Spleen (tissue), 13 donors: ENCODE measurements at places on chromosomes 12 and 14. TPM values are rescaled to one million over a fixed set of nuclear protein-coding genes. Genes with fewer than 3 reads are reported as not detected.

The DDX23 gene
- 33.1 TPM for polyA plus RNA-seq

The SRRM4 gene
- under 0.01 TPM for polyA plus RNA-seq

The GRIN2B gene
- 0.04 TPM for polyA plus RNA-seq

The RNASE4 gene
- polyA plus RNA-seq = 8.4 TPM

The GLT1D1 gene
- 0.41 TPM for polyA plus RNA-seq

The ARHGEF25 gene
- polyA plus RNA-seq = 13.7 TPM

The MYRFL gene
- 0.22 TPM for polyA plus RNA-seq

The SIX4 gene
- 0.04 TPM for polyA plus RNA-seq

The CCDC38 gene
- 0.65 TPM for polyA plus RNA-seq

The GPR132 gene
- 9.0 TPM for polyA plus RNA-seq

The ENDOU gene
- 0.16 TPM for polyA plus RNA-seq

The RDH16 gene
- 0.86 TPM for polyA plus RNA-seq

The ACOT6 gene
- polyA plus RNA-seq = not detected

The NID2 gene
- polyA plus RNA-seq = 0.93 TPM

The KLRD1 gene
- 2.2 TPM for polyA plus RNA-seq

The CLEC4A gene
- polyA plus RNA-seq = 10.3 TPM

The SLC6A13 gene
- polyA plus RNA-seq = 0.24 TPM

The LGALS3 gene
- polyA plus RNA-seq = 69.1 TPM

The B4GALNT1 gene
- polyA plus RNA-seq = 0.83 TPM

The HPD gene
- polyA plus RNA-seq = 0.78 TPM

The P2RX7 gene
- polyA plus RNA-seq = 1.8 TPM

The CCDC175 gene
- not detected for polyA plus RNA-seq

The PLEKHD1 gene
- 0.06 TPM for polyA plus RNA-seq

The EML5 gene
- 0.21 TPM for polyA plus RNA-seq

The HOXC5 gene
- not detected for polyA plus RNA-seq

The LBHD2 gene
- polyA plus RNA-seq = 0.52 TPM

The PXMP2 gene
- 3.3 TPM for polyA plus RNA-seq

The FNTB gene
- polyA plus RNA-seq = 4.9 TPM

The NYNRIN gene
- polyA plus RNA-seq = 2.7 TPM

The GLRX5 gene
- polyA plus RNA-seq = 24.4 TPM

The GUCY2C gene
- polyA plus RNA-seq = 0.26 TPM

The CISTR gene
- polyA plus RNA-seq = 0.20 TPM

The HOXC13 gene
- polyA plus RNA-seq = not detected

The FOXN3 gene
- 9.2 TPM for polyA plus RNA-seq

The ABCD2 gene
- polyA plus RNA-seq = 0.44 TPM

The CIT gene
- polyA plus RNA-seq = 2.0 TPM

The SOAT2 gene
- polyA plus RNA-seq = 0.99 TPM

The ETFBKMT gene
- 1.3 TPM for polyA plus RNA-seq

The DNAJC22 gene
- 0.48 TPM for polyA plus RNA-seq

The TWF1 gene
- 24.8 TPM for polyA plus RNA-seq

The GPRC5D gene
- not detected for polyA plus RNA-seq

The EXOC3L4 gene
- 39.2 TPM for polyA plus RNA-seq

The LTA4H gene
- polyA plus RNA-seq = 75.3 TPM

The ANO2 gene
- polyA plus RNA-seq = 3.5 TPM

The SMCO2 gene
- 0.16 TPM for polyA plus RNA-seq
